ENCODE measurements at places on chromosomes 6 and 20. TPM values are rescaled to one million over a fixed set of nuclear protein-coding genes. Genes with fewer than 3 reads are reported as not detected.

GRCh38 chr6:46989398-46989797, 52.7 kb downstream of the ADGRF1 start:
- DNase-seq: no peak

- no peak for DNase-seq
These were observed 157.6 kb downstream of the HDGFL1 start for GRCh38 chr6:22726966-22727365.

DNA sequence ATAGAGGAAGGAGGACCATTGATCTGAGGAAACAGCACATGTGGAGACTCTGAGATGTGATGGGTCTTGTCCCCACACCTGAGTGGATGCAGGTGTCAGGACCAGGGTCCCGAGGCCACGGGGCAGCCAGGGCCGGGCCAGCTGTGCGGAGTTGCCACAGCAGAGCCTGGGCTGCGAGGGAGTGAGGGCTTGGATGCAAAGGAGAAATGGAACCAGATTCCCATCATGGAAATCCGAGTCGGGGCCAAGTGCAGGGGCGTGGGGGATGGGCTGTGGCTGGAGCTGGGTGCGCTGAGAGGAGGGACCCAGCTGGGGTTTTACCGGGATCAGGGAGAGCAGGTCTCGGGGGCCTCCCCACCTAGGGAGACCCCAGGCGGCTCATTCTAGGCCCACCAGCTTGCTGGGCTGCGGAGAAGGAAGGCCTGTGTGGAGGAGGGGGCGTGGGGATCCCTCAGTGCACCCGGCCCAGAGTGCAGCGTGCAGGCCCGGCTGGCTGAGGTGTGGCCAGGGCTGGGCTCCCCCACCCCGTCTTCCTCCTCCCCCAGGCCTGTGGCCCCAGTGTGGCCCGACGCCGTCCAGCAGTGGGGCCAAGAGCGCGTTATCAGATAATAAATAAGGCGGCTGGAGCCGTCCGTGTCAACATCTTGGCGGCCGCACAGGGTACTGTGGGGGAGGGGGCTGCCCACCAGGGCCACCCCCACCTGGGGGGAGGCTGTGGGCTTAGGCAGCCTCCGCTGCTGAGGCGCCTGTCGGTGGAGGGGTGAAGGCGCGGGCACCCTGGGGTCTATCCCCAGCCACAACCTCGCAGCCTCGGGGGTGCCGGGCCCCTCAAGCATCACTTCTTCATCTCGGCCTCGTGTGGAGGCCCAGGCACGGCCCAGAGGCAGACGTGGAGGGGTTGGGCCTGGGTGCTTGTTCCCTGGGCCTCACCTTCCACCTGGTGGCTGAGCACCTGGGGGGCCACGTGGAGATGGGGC, 17.2 kb downstream of the GATA5 start:
- DNase-seq: no peak

DNA sequence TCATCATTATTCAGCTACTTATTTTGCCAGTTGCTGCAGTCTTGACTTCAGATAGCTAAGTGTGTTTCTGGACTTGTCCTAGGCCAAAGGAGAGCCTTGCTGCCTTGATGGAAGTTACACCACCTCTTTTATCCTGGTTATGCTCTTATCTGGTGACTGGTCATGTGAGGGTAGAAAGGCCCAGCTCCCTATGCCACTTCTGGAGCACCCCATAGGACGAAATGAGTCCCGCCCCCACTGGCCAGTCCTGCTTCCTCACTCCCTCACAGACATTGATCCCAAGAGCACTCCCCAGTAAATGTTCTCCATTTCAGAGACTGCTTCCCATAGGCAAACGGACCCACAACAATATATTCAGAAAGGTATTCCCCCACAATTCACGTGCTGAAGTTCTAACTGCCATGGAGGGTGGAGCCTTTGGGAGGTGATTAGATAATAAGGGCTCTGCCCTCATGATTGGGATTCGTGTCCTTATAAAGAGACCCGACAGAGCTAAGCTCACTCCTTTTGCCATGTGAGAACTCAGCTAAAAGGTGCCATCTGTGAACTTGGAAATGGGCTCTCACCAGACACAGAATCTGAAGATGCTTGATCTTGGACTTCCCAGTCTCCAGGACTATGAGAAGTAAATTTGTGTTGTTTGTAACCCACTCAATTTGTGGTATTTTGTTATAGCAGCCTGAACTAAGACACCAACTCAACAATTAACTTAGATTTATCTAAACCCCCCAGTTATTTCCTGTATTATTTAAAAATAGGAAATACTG, 21.5 kb upstream of the ELOVL2 start:
- DNase-seq: no peak

DNA sequence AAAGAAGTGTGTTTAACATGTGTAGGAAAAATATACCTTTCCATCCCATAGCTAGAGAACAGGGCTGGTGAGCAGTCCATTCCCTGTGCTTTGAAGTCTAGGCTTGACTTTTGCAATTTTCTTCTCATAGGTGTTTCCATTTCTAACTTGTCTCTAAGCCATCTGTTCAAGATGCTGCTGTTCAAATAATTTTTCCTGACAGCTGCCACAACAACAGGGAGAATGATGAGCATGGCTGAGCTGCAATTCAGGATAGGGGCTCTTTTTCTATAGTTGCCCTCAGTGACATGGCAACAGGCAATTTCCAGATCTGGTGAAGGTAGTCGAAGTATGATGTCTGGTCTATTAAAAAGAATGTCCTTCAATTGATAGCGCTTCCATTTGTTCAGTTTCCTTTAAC, 103.0 kb upstream of the HS3ST5 start:
- DNase-seq: no peak

- DNase-seq: no peak
These were observed 134.3 kb upstream of the CDH4 start for GRCh38 chr20:61117725-61118124.

DNA sequence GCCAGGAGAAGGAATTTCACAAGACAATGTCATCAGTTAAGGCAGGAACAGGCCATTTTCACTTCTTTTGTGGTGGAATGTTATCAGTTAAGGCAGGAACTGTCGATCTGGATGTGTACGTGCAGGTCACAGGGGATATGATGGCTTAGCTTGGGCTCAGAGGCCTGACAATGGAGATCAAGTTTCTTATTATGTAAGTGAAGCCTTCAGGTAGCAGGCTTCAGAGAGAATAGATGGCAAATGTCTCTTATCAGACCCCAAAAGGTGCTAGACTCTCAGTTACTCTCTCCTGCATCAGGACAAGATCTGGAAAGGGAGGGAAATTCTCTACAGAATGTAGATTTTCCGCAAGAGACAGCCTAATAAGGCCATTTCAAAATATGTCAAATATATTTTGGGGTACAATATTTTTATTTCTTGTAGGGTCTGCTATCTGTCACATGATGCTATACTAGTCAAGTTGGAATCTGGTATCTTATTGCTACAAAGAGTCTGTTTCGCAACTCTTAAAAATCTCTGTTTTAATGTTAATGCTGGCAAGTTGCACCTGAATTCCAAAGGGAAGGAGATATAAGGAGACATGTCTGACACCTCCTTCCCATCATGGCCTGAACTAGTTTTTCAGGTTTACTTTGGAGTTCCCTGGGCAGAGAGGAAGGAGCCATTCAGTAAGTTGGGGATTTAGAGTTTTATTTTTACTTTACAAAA, 48.8 kb downstream of the TRDN start:
- DNase-seq: no peak

The SOBP gene
- 0.33 TPM for total RNA-seq

The NCOA5 gene
- 24.6 TPM for total RNA-seq

The KCNK15 gene
- not detected for total RNA-seq
